ENCODE measurements at places on chromosomes 12 and 14.

DNA sequence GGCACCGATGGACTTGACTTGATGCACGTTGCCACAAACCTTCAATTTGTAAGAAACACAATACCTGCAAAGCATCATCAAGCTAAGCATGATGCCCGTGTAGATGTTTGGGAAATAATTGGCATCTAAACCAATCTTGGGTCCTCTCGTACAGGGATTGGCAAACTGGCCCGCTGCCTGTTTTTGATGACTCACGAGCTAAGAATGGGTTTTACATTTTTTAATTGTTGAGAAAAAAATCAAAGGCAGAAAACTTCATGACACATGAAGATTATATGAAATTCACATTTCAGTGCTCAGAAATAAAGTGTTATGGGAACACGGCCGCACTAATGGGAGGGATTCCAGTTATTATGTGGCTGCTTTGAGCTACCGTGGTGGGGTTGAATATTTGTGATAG lies 10.9 kb downstream of the MTA1 start:
- no peak for DNase-seq

DNA sequence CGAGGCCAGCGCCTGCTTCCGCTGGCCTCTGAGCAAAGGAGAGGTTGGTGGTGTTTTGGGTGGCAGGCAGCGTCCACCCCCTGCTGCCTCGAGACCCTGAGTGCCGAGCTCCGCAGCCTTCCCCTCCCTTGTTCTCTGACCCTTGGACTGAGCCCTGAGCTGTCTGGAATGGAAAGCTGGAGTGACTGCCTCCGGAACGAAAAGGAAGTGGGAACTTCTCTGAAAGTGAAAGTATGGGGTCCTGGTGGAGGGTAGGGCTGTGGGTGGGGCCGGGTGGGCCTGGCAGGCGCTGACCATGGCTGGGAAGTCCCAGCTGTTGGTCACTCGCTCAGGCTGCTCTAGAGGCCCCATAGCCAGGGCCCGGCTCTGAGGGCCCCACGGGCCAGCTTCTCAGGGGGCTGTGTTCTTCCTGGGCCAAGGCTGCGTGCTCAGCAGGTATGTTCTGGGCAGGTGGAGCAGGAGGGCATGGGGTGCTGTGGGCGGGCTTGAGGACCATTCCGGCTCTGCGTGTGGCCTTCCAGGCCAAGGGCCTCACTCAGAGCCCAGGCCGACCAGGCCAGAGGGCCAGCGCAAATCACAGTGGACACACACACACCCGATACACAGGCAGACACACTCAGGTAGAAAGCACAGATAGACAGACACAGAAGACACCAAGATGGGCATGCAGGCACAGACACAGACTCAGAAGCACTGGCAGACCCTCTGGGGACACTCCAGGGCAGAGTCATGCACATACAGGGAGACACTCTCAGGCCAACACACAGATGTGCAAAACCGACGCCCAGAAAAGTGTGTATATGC lies at the start of gene EXOC3L4:
Gene EXOC3L4, plus strand, starts transcription at position 320 of the 804 bp plus-strand sequence. CDS start 5,495 bp downstream, outside the sequence.
- no peak for DNase-seq

- no peak for DNase-seq
Observed at GRCh38 chr14:32027255-32027939, 49.7 kb upstream of the ARHGAP5 start.

GRCh38 chr14:63508033-63508432 lies 35.1 kb downstream of the PPP2R5E start:
- no peak for DNase-seq

- DNase-seq = no peak
Observed at GRCh38 chr12:89993632-89994031, 285.0 kb upstream of the ATP2B1 start.

- no peak for DNase-seq
Observed at GRCh38 chr12:79200176-79200575, 335.6 kb downstream of the SYT1 start.

- DNase-seq = no peak
Observed at GRCh38 chr12:50353869-50354593, 42.4 kb downstream of the FAM186A start.

DNA sequence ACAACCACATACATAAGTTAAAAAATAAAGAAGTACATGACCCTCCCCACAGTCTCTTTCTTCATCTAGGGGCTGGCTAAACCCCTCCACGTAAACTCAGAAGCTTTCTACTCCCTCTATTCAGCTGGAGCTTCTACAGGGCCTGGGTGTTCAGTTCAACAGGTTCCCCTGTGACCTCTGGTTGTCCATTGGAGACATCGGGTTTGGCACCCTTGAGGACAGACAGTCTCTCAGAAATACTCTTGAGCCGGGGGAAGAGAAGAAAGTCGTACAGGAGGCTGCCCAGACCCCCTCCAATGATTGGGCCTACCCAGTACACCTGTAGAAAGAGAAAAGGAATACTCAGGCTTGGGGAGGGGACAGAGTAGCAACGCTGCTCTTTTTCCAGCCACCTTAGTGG lies 1.9 kb upstream of the TIMELESS start:
- no peak for DNase-seq

DNA sequence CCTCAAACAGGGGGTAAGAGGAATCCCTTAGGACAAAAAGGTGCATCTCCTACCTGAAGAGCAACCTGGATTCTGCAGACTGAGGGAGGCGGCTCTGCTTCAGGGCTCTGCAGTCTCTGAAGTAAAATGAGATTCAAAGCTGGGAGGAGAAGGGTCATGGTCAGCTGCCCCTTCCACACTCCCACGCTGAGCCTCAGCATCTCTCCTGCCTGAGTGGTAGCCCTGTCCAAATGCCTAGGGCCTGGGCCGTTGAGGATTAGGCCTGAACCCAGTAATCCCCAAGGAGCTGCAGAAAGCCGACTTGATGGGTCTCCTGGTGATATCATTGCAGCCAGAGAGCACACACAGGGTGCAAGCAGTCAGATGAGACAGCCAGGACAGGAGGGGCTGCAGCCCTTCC lies 18.9 kb downstream of the PHLDA1 start:
- no peak for DNase-seq

DNA sequence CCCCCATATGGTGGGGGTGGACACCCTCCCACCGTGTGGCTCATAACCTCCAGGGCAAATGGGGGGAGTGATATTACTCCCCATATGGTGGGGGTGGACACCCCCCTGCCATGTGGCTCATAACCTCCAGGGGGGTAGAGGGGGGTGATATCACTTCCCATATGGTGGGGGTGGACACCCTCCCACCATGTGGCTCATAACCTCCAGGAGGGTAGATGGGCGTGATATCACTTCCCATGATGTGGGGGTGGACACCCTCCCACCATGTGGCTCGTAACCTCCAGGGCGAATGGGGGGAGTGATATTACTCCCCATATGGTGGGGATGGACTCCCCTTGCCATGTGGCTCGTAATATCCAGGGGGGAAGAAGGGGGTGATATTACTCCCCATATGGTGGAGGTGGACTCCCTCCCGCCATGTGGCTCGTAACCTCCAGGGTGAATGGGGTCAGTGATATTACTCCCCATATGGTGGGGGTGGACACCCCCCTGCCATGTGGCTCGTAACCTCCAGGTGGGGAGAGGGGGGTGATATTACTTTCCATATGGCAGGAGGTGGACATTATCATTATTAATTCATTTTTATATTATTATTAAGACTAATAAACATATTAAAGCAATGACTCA lies 51.2 kb upstream of the OXA1L start:
- DNase-seq = no peak

- DNase-seq = no peak
Observed at GRCh38 chr14:32808644-32809043, 130.0 kb upstream of the NPAS3 start.

DNA sequence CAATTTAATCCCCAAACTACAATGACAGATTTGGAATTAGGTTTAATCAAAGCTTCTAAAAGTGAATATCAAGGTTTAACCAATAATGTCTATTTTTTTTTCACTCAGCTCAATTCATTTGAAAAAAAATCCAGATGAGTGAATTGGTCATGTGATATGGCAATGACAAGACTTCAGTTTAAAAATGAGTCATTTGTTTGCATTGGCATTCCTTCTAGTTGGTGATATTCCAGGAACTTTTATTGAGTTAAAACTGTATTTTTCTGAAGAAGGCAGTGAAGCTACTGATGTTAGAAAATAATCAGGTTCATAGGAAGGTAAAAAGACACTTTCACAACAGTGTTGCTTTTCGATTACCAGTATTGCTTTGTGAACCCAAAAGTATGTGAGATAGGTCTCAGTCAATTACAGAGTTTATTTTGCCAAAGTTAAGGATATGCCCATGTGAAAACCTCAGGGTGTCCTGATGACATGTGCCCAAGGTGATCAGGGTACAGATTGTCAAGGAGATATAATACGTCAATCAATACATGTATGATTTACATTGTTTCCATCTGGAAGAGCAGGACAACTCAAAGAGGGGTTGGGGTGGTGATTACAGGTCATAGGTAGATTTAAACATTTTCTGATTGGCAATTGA lies 1214.9 kb downstream of the GALC start:
- DNase-seq = no peak

DNA sequence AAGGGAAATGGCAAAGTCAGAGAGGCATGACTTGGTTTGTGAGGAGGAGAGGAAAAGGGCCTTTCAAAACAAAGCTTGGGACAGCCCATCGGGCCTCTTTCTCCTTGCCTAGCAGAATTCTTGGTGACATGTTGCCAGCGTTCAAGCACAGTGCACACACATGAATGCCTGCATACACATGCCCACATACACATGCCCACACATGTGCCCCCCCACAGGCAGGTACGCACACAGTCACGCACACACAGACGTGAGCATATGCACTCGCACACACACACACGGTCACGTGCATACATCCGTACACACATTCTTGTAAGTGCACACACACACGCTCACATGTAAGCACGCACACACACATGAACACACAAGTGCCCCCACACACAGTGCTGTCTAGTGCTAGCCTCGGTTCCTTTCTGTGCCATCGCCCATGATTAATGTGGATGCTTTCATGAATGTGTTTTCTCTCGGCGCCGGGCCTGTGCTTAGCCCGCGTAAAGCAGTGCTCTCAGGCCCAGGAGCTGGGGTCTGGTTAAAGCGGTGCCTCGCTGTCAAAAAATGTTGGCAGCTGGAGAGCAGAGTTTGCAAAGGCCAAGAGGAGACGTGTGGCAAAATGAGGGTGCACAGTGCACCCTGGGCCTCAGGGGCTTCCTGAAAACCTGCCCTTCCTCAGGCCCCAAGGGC lies 328.8 kb upstream of the DIO3 start:
- DNase-seq = no peak

DNA sequence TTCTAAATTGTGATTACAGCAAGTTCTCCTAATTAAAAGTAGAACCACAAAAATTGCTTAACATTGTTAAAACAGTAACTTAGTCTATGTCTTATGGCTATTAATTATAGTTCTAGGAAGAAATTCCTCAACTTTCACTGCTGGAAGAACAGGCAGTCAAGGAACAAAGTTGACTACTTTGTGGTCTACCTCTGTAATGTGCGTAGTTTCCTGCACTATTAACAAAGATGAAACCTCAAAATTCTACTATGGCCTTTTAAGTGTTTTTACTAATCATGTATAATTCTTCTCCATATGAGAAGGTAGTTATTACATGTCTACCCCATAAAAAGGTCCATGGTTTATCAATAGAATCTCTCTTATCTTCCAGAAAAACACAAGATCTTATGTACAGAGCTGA lies 7.6 kb downstream of the RASSF9 start:
- no peak for DNase-seq

GRCh38 chr12:130715150-130715997 lies 725 bp downstream of the RIMBP2 start:
- DNase-seq = no peak

DNA sequence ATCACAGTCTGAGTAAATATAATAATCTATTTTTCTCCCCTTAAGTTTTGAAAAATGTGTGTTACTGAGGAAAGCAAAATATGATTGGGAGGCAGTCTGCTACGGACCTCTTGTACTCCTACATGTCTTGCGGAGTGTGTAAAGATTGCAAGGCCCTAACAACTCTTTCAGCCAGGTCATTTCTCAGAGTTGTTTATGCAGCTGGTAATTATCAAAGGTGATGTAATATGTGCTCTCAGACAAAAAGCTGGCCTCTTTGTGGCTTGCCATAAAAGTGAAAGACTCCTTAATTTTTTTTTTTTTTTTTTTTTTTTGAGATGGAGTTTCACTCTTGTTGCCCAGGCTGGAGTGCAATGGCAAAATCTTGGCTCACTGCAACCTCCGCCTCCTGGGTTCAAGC lies 40.5 kb upstream of the MON2 start:
- DNase-seq = no peak

DNA sequence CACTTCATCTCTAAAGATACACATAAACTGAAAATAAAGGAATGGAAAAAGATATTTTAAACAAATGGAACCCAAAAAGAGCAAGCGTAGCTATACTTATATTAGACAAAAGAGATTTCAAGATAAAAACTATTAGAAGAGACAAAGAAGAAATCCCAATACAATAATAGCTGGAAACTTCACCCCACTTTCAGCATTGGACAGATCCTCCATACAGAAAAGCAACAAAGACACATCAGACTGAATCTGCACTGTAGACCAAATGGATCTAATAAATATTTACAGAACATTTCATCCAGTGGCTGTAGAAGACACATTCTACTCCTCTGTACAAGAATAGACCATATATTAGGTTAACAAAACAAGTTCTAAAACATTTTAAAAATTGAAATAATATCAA lies 117.6 kb upstream of the PDE3A start:
- DNase-seq = no peak

GRCh38 chr14:95274279-95274678 lies 45.4 kb downstream of the CLMN start:
- no peak for DNase-seq

- DNase-seq = no peak
Observed at GRCh38 chr14:100073576-100074430, 8.6 kb downstream of the EVL start.

- no peak for DNase-seq
Observed at GRCh38 chr14:52741865-52742264, 11.9 kb downstream of the STYX start.

- DNase-seq = no peak
Observed at GRCh38 chr14:20803223-20803622, 579 bp upstream of the RNASE1 start.

- no peak for DNase-seq
Observed at GRCh38 chr12:107490010-107490409, 195.6 kb upstream of the PWP1 start.

- DNase-seq = no peak
Observed at GRCh38 chr12:11757531-11757930, 108.1 kb downstream of the ETV6 start.

- DNase-seq = peak; percentile 57
Observed at GRCh38 chr12:124566161-124566996, 1.0 kb downstream of the NCOR2 start.

- no peak for DNase-seq
Observed at GRCh38 chr12:52037248-52037861, 13.9 kb upstream of the NR4A1 start.

DNA sequence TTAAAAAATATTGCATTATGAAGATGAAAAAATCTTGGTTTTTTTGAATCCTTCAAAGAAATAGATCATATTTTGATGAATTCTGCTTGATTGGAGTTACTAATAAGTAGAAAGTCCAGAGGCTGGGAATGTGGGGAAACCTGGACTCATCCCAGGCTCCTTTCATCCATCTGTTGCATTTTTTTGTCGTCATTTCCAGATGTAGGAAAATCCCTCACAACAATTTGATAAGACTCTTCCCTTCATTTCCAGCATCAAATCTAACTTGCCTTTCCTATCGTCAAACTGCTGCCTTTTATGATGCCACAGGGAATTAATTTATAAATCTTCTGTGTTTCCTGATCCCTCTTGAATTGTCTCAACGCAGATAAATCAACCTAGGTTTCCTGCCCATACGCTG lies 211.6 kb downstream of the FBXL14 start:
- DNase-seq = no peak

GRCh38 chr12:26771861-26772260 lies 61.1 kb downstream of the ITPR2 start:
- DNase-seq = no peak
